ENCODE measurements at places on chromosomes 4 and X.
A peak's percentile ranks its signal among the peaks of the same experiment; 100 is the strongest.

GRCh38 chr4:8545439-8545765 lies 34.8 kb upstream of the GPR78 start:
- no peak for DNase-seq

DNA sequence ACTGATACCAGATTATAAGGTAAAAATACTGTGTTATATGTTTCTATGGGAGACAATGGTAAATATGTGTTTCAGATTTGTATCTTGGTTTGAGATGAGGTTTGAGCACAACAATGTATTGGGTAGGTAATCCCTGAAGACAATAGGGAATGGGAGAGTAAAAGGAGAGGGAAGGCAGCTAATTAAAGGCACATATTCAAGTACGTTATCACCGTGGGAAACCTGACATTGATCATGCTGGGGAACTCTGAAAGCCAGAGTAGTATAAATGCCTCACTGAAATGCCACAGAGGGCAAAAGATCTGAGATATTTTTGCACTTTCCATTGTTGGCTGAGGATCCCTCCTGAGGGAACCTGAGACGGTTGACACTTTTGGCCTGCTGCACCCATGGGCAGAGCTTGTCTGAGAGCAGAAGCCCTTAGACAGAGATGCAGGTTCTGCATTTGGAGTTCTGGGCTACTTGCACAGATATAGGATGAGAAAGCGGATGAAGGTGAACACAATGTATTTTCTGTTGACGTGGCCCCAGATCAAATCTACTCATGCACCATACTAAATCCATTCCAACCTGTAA lies 506.7 kb downstream of the PCDH18 start:
- DNase-seq = no peak

- no peak for DNase-seq
Measured at GRCh38 chr4:153945704-153946103, 156.8 kb upstream of the SFRP2 start.

DNA sequence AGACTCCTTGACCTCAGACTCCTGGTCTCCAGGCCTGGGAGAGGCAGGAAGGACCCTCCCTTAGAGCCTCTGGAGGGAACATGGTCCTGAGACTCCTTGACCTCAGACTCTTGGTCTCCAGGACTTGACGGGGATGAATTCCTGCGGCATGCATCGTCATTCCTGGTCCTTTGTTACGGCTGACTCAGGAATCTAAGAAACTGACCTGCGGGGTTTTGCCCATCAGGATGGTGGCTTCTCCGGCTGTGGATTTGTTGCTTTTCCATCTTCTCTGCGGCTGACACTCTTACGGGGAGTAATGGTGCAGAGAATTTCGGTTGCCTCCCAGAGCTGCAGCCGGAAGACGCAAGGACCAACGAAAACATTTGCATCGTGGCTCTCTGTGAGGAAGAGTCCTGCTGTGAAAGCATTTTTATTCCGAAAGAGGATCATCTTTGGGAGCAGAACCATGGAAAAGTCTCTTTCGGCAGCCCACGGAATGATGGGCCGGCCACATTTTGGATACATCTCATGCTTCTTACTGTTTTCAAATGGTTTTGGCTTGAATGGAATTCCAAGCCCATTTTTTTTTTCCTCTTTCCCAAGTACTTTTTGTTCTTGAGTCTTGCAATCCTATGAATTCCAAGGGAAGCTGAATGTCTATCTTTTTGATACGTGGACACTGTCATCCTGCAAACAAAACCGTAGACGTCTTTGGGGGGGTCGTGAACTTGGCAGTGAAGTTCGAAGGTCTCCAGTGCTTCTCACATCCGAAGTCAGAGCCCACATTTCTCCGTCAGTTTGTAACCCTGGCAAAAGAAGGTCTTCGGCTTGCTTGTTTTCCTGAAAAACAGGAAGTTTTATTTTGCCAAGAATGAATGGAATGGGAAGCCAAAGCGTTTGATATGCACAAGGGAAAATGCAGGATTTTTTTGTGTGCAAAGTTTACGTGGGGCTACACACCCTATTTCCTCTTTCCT lies 36.5 kb downstream of the SHOX start:
- DNase-seq = peak; percentile 88

DNA sequence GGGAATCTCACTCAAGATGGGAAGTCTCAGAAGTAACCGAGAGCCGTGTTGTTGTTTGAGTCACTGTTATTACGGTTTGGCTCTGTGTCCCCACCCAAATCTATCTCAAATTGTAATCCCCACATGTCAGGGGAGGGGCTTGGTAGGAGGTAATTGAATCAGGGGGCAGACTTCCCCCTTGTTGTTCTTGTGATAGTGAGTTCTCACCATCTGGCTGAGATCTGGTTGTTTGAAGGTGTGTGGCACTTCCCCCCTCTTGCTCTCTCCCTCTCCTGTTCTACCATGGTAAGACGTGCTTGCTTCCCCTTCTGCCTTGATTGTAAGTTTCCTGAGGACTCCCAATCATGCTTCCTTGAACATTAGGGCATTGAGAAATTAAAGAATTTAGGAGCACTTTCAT lies 37.0 kb downstream of the HAND2 start:
- DNase-seq = no peak

All from EH (cell line).